ENCODE measurements at places on chromosomes 16 and 17.
A peak's percentile ranks its signal among the peaks of the same experiment; 100 is the strongest.

- no peak for DNase-seq
These were observed 57.4 kb upstream of the GRIN2A start for GRCh38 chr16:10239640-10240039.

- peak; percentile 56 for DNase-seq
These were observed 79.1 kb upstream of the SEC14L1 start for GRCh38 chr17:77061669-77062068.

DNA sequence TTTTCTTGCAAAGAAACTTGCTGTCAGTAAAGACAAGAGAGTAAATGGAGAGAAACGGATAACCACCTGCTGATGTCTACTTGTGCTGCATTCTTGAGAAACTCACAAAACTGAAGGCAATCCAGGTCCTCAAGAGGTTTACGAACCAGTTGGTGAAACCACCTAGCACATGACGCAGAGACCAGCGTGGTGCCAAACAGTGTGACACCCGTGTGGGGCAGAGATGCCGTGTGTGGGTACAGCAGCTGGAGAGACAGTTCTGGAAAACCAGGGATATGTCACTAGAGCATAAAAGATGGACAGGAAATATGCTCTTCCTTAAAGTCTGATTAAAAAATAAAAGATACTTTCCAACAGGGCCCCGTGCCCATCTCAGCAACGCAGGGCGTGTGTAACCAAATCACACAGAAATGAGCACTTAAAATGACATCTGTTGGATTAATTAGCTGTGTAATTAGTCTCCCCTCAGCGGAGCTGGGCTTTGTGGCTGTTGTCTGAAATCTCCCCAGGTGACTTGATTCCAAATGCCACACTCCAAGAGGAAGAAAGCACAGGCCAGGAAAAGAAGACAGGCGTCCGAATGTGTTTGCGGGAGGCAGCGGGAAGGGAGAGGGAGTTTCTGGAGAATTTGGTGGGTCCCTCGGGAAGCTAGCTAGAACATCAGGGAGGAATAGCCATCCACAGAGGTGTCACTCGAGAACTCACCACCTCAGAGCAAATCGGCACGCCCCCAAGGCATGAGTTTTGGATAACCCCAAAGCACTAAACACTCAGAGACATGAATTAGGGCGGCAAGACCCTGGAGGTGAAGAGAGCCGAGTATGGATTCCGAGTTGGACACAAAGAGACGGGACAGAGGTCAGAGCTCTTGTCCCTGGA lies 109.8 kb downstream of the ZFHX3 start:
- peak; percentile 90 for DNase-seq

- DNase-seq, result no peak
These were observed 233.5 kb upstream of the RPL38 start for GRCh38 chr17:73969956-73970355.

GRCh38 chr16:600781-601180 lies 10.9 kb downstream of the RAB40C start:
- DNase-seq, result peak; percentile 32

DNA sequence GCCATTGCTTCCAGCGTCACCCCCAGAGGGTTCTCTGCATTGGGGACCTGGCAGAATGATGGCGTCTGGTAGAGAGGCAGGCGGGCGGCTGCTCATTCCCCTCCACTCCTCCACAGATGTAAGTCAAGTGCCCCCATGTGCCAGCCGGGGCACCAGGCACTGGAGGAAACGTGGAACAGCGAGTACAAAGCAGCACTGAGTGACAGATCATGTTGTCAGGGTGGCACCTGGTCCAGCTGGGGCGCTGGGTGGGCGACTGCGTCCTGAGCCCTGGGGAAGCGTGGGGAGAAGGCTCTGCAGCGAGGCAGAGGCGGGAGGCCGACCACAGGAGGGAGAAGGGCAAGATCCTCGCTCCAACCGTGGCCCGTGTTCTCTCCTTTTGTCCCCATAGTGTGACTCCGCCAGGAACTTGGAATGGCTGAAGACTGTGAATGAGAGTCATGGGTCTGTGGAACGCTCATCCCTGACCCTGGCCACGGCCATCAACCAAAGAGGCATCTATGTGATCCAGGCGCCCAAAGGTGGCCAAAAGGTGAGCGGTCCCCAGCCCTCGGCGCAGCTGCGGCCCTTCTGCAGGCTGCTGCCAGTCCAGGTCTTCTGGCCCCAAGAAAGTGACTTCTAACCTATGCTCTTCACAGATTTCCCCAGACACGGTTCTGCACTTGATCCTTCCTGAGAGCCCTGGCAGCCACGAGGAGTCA lies 76.7 kb downstream of the RNF213 start:
- DNase-seq, result no peak
